ENCODE measurements at places on chromosomes 3 and 15. TPM values are rescaled to one million over a fixed set of nuclear protein-coding genes. Genes with fewer than 3 reads are reported as not detected.

DNA sequence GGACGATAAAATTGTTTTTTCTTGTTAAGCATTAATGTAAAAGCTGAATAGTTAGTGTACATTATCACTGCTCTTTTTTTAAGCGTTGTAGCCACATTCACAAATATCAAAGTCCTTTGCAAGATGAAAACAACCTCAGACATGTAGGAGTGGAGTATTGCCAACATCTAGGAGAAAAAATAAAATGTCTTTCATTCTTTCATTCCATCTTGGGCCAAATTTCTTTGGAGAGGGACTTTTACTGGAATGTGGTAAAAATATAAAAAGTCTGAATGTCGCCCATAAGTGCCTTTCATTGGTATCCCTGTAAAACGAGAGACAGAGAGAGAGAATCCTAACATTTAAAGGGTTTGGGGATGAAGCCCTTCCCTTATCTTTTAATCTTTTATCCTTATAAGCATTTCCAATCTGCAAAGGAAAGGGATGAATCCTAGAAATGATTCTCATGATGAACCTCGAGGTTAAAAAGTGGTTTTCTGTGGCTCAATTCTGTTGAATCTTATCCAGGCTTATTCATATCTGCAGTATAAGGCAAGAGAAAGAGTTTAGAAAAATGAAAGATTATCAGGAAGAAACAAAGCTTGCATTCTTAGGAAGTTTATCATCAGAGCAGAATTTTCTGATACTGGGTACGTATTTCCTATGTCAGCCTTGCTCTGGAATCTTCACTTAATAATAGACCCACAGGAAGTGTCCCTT lies 1031.7 kb downstream of the MCTP2 start:
- no peak for DNase-seq

GRCh38 chr3:175184392-175184791 lies 325.3 kb downstream of the NAALADL2 start:
- DNase-seq = no peak

- DNase-seq = no peak
Measured at GRCh38 chr3:19598870-19599269, 335.1 kb downstream of the EFHB start.

The TRIM42 gene
- not detected for total RNA-seq

The COPS2 gene
- total RNA-seq = 60.5 TPM
